ENCODE measurements at places on chromosomes 5 and 9. TPM values are rescaled to one million over a fixed set of nuclear protein-coding genes. Genes with fewer than 3 reads are reported as not detected.

C9orf153 gene
- 0.28 TPM for total RNA-seq

COL5A1 gene
- 4.8 TPM for total RNA-seq

GAPT gene
- total RNA-seq = not detected

RAD23B gene
- 122 TPM for total RNA-seq

TSSK1B gene
- 0.14 TPM for total RNA-seq

OLFML2A gene
- 3.1 TPM for total RNA-seq

TLR4 gene
- total RNA-seq = not detected

DBH gene
- total RNA-seq = not detected

IL5 gene
- total RNA-seq = not detected

PCDHB15 gene
- 0.04 TPM for total RNA-seq

SEC61B gene
- total RNA-seq = 220 TPM

EPB41L4B gene
- 6.5 TPM for total RNA-seq

EGFLAM gene
- total RNA-seq = 0.63 TPM

IER5L gene
- 10.7 TPM for total RNA-seq

HMCN2 gene
- total RNA-seq = not detected

FRMD3 gene
- 0.10 TPM for total RNA-seq

QRFP gene
- total RNA-seq = not detected

TMEM232 gene
- total RNA-seq = 0.32 TPM

ECM2 gene
- total RNA-seq = 1.4 TPM

PCDHA10 gene
- 0.04 TPM for total RNA-seq

SH2D3C gene
- 0.17 TPM for total RNA-seq

ACOT12 gene
- not detected for total RNA-seq

SHISAL2B gene
- total RNA-seq = not detected

SLC4A9 gene
- total RNA-seq = 0.04 TPM

SPINK6 gene
- total RNA-seq = 1.1 TPM

WDR31 gene
- 0.71 TPM for total RNA-seq

PHYHD1 gene
- total RNA-seq = 12.9 TPM

SLC36A3 gene
- not detected for total RNA-seq

TLN1 gene
- total RNA-seq = 173 TPM

MTREX gene
- 60.9 TPM for total RNA-seq

SPDL1 gene
- 37.2 TPM for total RNA-seq

PRKACG gene
- total RNA-seq = not detected

ABO gene
- total RNA-seq = not detected

EIF4EBP3 gene
- total RNA-seq = 2.5 TPM

ARID3C gene
- total RNA-seq = 0.07 TPM

MOB3B gene
- 35.0 TPM for total RNA-seq

CNTNAP3B gene
- 4.5 TPM for total RNA-seq

All from foreskin keratinocyte (primary cell).